ENCODE measurements at places on chromosomes 16 and 17. TPM values are rescaled to one million over a fixed set of nuclear protein-coding genes. Genes with fewer than 3 reads are reported as not detected.

DNA sequence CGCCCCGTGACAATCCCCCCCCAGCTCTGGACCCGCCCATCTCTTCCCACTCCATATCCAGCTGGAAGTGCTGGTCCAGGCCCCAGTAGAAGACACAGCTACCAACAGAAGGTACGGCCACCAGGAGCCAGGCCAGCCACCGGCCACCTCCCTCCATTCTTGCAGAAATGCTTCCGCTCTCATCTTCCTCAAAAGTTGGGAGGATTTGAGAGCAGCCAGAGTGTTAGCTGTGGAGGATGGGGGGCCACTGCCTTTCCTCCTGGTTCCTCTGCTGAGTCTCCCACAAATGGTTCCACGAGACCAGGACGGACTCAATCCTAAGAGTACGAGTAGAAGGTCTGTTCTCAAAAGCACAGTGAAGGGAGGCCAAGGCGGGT is 78.3 kb downstream of the GAS7 start:
- no peak overlapping the region for H3K27ac ChIP-seq
- no peak for DNase-seq
- no peaks in the 10 kb centered on the region for H3K36me3 ChIP-seq
- H3K4me1 ChIP-seq: no peaks in the 10 kb centered on the region

- H3K36me3 ChIP-seq: no peaks in the 10 kb centered on the region
- no peak overlapping the region for H3K27ac ChIP-seq
- H3K4me3 ChIP-seq: no peak overlapping the region
- no peak for DNase-seq
- peaks cover 5% of the 10 kb centered on the region for H3K4me1 ChIP-seq
- no peaks in the 10 kb centered on the region for H3K27me3 ChIP-seq
Observed at GRCh38 chr17:50853781-50854180, 12.4 kb downstream of the TOB1 start.

GRCh38 chr17:17741349-17742023 is 60.2 kb downstream of the RAI1 start:
- H3K36me3 ChIP-seq: no peaks in the 10 kb centered on the region
- no peaks in the 10 kb centered on the region for H3K27me3 ChIP-seq
- H3K27ac ChIP-seq: peak overlapping the region; percentile 24
- H3K4me1 ChIP-seq: peaks cover 45% of the 10 kb centered on the region
- DNase-seq: peak; percentile 93

EPX gene
- not detected for total RNA-seq

GRCh38 chr17:20999841-21000532 is 42.8 kb downstream of the USP22 start:
- DNase-seq: peak; percentile 88
- peaks cover 37% of the 10 kb centered on the region for H3K4me1 ChIP-seq
- peaks cover 53% of the 10 kb centered on the region for H3K36me3 ChIP-seq
- no peaks in the 10 kb centered on the region for H3K27me3 ChIP-seq
- H3K27ac ChIP-seq: peak overlapping the region; percentile 67
